ENCODE measurements at places on chromosomes 16 and 17.

- no peak for DNase-seq
These were observed 796 bp downstream of the NT5M start for GRCh38 chr17:17303847-17304490.

GRCh38 chr16:57387598-57388354, 15.5 kb downstream of the CX3CL1 start:
- DNase-seq, result no peak

DNA sequence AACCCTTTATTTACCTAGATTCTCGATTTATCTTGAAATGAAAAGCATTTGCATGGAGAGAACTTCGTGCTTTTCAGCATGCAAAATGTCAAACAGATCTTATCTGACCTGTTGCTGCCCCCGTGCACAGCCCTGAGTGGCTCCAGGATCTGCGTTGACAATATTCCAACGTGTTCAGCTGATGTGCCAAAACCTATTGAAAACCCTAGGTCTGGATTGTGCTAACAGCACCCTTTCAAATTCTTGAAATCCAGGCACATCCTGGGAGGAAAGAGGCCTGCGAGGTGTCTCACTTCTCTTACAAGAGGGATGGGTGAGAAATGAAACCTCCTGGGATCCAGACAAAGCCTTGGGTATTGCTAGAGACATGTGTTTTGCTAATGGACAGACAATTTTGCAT, 231.8 kb downstream of the MAP2K4 start:
- no peak for DNase-seq

- peak; percentile 61 for DNase-seq
These were observed 7.6 kb upstream of the PHKG2 start for GRCh38 chr16:30740364-30741251.

GRCh38 chr16:13139661-13140241, 238.4 kb downstream of the SHISA9 start:
- DNase-seq, result no peak

DNA sequence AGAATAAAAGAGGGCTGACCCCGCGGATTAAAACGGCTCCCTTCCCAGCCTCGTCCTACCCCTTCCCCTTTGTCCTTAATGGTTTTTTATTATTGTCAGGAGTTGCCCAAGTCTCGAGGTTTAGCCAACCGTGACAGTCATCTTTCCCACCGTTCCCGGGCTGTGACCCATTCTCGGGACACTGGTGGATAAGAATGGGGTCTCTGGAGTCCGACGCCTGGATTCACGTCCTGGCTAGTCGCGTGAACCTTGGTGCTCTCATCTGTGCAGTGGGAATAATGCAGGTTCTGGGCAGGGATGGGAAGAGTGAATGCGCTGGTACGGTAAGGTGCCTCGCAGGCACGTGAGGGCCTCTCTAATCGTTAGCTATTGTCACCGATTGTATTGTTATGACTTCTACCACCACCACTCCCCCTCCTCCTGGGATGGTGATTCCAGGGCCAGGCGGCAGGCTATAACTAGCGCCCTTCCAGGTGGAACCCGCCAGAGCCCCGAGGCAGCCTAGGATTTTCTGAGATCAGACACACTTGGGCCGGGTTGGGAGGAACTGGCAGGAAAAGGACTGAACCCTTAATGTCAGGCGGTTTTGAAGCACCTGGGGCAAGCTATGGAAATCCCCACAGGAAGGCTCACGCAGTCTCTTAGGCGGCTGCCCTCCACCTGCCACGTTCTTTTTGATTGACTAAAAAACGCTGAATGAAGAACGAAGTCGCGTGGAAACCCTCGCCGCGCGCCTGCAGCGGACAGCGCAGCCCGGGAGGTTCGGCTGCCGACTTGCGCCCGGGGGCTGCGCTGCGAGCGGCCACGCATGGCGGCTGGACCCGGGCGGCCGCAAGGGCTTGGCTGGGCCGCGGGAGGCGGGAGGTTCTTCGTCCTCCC, 2.7 kb downstream of the HS3ST3B1 start:
- no peak for DNase-seq

DNA sequence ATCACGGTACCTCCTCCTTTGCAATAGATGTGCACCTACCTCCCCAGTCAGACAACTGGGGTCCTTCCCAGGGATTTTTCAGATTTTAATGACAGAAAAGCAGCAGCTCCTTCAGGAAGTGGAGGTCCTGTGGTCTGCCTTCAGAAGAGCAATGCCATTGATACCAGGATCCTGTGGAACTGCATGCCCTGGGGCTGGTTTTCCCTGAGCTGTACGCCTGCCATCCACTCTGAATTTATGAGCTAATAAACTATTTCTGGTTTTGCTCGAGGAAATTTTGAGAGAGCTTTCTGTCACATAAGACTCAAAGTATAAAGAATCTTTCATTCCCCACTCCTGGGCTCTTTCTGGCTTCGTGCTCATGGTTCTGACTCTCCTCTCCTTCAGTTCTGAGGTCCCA, 10.0 kb upstream of the CCL23 start:
- DNase-seq, result no peak

GRCh38 chr16:67917140-67917851, 14.4 kb downstream of the CTRL start:
- DNase-seq, result no peak

DNA sequence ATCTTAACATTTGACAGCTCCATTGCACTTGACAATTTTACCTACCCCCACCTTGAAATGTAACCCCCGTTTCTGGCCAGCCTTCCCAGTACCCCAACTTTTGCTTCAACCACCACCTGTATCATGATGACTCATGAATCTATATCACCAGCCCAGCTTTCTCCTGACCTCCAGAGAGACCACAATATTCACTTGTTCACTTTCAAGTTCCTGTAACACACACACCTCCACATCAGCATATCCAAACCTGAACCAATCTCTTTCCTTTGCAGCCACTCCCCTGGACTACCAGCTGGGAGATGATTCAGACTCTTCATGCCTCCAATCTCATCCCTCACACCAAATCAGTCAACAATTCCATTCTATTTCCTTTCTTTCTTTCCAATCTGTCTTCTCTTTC, 8.0 kb downstream of the SMG6 start:
- no peak for DNase-seq

DNA sequence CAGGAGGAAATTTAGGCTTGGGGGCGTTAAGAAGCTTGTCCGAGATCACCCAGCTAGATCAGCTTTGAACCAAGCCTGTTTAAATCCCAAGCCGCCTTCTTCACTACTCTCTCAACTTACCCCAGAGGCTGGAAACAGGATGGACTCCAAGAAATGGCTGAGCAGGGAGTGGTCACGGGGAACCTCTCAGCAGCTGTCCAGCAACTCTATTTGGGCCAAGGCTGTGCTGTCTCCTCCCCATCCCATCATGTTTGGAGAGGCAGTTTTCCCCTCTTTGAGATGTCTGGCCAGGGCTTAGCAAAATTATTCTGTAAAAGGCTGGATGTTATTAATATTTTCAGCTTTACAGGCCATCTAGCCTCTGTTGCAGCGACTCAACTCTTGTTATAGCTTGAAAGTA, 305.7 kb downstream of the RBFOX1 start:
- no peak for DNase-seq

GRCh38 chr16:48206594-48207242, 37.4 kb upstream of the LONP2 start:
- peak; percentile 25 for DNase-seq

DNA sequence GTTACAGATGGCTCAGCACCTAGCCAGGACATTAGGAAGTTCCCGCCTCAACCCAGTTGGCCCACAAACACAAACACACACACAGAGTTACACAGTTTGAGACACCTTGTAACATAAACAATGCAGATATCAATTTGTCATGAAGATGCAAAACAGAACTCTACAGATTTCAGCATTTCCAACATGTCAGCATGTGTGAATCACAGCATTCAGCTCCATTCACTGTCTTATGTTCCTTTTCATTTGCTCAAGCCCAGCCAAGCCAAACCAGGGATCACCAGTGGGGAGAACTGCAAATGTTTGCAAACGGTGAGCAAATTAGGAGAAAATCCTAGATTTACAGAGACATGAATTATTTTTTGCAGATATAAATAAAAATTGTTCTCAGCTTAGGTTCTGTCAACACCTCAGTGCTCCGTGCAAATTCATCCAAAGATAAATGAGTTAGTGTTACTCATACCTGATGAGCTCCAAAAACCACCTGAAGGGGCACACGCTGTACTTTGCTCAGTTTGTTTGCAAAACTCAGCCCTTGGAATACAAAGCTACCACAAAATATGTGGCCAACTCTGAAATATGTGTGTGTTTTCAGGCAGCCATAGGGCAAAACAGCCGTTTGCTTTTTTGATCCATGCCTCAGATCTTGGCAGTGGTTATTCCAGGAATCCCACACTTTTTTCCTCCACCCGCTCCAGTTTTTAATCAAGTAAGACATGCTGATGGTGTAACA, 16.3 kb upstream of the COX10 start:
- no peak for DNase-seq

- peak; percentile 50 for DNase-seq
These were observed 454 bp downstream of the CCDC40 start for GRCh38 chr17:80036715-80037477.

GRCh38 chr16:4679156-4679849, 14.1 kb upstream of the NUDT16L1 start:
- DNase-seq, result no peak

Measured in urothelium cell line (cell line).